IMR-90 (cell line): ENCODE measurements at places on chromosomes 5 and 9. TPM values are rescaled to one million over a fixed set of nuclear protein-coding genes. Genes with fewer than 3 reads are reported as not detected.

DNA sequence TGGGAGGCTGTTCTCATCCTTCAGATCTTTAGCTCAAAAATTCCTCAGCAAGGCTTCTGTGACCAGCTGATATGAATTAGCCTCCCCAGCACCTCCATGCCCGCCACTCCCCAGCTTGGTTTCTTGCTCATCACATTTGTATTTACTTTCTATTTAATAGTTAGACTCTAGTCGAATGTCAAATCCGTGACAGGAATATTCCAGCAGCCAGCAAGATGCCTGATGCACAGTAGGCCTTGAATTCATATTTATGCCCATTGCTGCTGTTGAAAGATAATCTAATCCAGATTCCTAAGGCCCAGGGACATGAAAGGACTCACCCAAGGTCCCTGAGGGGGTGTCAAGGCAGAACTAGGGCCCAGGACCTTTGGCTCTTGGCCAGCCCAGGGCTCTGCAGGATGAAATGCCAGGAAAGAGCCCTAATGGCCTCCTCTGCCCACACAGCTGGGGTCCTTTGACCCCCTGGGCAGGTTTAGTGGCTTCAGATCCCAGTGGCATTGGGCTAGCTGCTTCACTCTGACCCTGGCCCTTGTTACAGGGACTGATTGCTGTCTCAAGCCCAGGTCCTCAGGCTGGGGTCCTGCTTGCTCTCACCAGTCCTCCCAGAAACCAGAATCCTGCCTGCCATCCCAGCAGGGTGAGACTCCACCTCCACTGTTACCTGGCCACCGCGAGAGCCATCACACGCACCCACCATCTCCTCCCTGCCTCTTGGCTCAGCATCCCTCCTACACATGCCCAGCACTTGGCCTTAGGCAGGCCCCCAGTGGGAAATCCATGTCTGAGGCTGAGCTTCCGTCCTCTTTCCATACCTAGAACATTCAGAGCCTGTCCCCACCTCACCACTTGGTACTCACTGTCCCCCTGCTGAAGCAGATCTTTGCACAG lies 7.3 kb downstream of the CSF1R start:
- DNase-seq: no peak

- no peak for DNase-seq
Observed at GRCh38 chr5:55914971-55915370, 63.8 kb downstream of the IL31RA start.

GRCh38 chr5:132485641-132486317 lies 4.8 kb downstream of the IRF1 start:
- DNase-seq: no peak

DNA sequence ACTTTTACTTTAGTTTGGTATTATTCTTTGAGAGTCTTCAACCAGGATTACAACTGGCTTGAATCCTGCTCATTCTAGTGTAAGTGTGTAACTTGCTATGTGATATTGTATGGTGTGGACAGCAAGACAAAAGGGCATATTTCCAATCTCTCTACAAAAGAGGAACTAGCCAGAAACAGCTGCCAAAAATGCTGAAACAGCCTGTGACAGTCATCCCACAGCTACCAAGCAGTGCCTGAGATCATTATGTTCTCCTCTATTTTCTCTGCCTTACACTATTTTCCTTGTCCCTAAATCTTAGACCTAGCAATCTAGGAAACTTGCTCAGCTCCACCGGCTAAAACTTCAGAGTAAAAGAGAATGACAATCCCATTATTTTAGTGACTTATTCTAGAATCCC lies 42.8 kb downstream of the WDR41 start:
- no peak for DNase-seq

- DNase-seq: no peak
Observed at GRCh38 chr5:39587675-39588074, 162.9 kb upstream of the DAB2 start.

DNA sequence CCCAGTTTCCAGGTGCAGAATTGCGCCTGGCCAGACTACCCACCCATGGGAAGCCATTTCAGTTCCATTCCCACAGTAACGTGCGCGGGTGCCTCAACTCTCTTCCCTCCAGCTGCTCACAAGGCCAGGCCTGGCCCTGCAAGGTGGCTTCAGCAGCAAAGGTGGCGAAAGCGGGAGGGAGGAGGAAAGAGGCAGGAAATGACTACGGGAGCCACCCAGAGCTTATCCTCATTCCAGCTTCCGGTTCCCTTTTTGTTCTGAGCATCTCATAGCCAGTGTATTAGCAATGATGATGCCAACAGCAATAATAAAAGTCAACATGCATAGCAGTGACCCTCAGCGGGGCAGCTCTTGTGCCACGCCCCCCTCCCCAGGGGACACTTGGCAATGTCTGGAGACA lies 101.5 kb upstream of the BOD1 start:
- DNase-seq: no peak

GRCh38 chr9:36163049-36163785 lies 6.0 kb upstream of the CCIN start:
- peak; percentile 86 for DNase-seq

- DNase-seq: no peak
Observed at GRCh38 chr9:95085036-95085770, 232.3 kb downstream of the FANCC start.

GRCh38 chr9:127809002-127809539 lies 6.4 kb downstream of the FPGS start:
- DNase-seq: no peak

SARDH gene
- polyA plus RNA-seq: 7.5 and 8.5 TPM in 2 replicates
